ENCODE measurements at places on chromosomes 2 and 18.

GRCh38 chr2:101942851-101943250 lies 48.9 kb upstream of the IL1R2 start:
- DNase-seq: no peak

GRCh38 chr18:56980151-56980550 lies 166.7 kb upstream of the BOD1L2 start:
- DNase-seq: no peak

GRCh38 chr2:26509141-26509540 lies 31.2 kb upstream of the OTOF start:
- DNase-seq: no peak

DNA sequence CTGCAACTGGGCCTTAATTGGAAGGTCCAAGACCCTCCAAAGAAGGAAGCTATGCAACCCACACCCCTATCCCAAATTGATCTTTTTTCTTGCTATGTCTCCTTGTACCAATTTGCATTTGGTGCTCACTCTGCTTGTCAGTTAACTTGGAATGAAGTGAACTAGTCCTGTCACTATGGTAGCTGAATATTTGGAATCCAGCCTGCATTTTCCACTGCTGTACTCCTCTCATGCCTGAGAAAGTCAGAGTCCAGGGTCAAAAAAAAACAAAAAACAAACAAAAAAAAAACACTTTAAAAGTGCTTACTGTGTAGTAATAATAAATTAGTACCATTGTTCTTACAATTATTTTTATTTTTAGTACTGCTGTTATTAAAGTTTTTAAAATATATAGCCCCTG lies 462.8 kb upstream of the SLC8A1 start:
- DNase-seq: no peak

GRCh38 chr18:31512203-31512764 lies 14.3 kb downstream of the DSG2 start:
- no peak for DNase-seq

DNA sequence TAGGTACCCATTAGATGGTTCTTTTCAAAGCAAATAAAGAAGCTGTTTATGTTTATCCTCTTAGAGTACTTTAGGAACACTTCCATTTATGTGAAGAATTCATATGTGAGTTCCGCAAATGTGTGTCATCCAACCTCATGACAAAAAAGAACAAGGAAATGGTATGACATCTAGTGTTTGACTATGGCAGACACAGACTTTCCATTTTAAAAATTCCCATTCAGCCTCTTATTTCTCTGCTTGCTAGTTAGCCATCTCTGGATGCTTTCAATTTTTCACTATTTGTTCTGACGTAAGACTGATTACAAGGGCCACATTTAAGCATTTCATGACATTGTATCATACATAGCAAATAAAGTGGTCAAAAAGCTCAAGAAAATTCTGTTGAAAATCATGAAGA lies 103.0 kb downstream of the ZAP70 start:
- DNase-seq: no peak

GRCh38 chr18:7333025-7333562 lies 102.2 kb downstream of the LRRC30 start:
- DNase-seq: no peak

DNA sequence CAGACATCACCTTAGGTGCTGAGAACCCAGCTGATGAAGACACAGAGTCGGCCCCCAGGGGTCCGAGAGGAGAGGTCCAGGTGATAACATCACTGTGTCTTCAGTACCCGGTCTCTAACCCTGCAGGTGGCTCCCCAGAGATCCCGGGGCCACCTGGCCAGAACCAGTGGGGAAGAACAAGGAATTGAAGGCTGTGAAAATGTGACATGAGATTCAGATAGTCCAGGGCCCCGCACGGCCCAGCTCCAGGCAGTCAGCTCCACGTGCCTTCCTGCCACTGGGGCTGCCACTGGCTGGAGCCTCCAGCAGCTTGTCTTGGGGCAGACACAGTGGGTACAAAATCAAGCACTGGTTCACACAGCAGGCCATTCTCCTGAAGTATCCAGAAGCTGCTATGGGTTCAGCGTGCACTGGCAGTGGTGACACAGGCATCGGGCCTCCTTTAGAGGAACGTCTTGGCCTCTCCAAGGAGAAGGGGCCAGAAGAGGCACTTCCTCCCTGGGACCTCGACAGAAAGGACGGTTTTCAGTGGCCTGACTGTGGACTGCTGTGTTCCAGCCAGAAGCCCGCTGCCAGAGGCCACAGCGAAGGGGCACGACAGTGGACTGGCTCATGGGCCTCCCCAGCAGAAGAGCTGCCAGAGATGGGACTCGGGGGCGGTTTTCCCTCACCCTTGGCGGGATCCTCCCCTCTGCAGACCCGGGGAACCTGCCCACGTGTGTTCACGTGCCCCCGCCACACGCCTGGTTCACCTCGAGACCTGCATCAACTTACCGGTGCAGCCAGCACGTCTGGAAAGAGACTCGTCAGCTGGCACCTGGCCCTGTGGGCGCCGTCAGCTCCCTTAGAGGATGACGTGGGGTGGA lies 150.4 kb downstream of the HDAC4 start:
- no peak for DNase-seq

- no peak for DNase-seq
These were observed 347.8 kb downstream of the ALK start for GRCh38 chr2:29573612-29574011.

DNA sequence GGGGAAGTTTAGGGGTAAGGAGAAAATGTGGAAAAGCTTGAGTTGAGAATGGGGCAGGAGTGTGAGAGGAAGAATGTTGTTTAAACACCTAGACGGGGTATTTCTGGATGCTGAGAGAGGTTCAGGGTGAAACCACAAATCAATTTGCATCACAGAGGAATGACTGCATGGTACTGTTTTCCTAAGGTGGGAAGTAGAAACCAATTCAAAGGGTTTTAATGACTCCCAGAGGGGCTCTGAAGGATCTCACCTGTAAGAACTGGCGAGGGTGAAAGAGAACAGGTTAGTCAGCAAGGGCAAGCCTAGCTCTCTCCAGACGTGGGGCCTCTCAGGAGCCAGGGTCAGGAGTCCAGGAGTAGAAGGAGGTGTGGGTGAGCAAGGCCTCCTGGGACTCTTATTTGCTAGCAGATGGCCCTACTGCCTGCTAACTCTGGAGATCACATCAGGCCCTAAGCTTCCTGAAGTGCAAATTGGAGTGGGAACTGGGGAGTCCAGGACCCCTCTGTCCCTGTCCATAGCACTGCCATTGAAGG lies 133.0 kb upstream of the CELF4 start:
- DNase-seq: no peak

DNA sequence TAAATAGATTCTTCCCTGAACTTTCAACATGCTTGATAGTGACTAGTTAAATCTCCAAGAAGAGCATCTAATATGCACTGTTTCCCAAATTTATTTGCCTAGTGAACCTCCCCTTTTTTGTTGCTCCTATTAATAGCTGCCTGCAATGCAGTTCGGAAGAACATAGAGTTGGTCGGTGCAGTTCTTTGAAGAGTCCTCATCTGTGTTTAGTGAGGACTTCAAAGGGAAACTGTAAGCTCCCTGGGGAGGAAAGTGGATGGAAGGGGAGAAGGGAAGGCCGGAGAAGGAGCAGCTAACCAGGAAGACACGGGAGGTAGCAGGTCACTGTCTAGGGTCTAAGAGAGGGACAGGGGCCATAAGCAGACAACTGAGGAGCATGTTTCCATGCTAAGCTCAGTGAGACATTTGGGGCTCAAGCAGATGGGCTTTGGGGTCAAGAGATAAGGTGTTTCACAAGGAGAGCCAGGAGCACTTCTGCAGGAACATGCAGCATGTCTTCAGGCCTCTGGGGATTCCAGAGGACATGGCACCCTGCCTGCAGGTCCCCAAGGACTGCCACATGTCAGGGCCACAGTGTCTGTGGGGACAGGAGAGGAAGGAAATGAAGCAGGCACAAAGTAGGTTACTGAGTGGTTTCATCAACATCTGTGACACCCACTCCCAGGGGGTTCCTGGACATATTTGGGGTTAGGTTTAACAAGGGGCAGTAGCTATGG lies 48.7 kb upstream of the ANXA4 start:
- no peak for DNase-seq

GRCh38 chr2:176960736-176961520 lies 251.7 kb upstream of the HNRNPA3 start:
- no peak for DNase-seq

DNA sequence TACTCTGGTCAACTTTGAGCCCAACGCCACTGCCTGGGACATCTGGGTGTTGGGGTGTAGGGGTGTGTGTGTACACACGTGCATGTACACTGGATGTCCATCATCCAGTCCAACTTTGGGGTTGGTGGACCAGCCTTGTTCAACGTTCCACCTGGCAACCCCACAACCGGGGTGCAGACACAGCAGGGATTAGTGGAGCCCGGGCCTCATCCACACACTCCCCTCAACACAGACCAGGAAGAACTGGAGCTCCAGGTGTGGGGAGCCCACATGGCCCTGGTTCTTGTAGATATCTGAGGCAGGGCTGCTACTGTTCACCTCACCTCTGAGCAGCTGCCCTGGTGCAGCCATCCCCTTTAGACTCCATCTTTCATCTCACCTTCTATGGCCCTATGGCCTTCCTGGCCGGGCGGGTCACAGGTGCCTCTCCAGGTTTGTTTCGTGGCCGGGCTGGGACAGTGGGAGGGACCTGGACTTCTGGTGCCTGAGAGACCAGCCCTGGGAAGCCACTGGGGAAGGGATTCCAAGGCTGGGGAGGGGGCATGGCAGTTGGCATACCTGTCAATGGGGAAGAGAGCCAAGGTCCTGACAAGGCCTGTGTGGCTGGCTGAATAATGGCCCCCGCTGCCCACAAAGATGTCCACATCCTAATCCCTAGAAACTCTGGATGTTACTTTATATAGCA lies 7.5 kb downstream of the NEU2 start:
- DNase-seq: no peak

GRCh38 chr2:175233135-175233719 lies 51.7 kb upstream of the ATP5MC3 start:
- DNase-seq: no peak
